ENCODE measurements at places on chromosomes 12 and 14. TPM values are rescaled to one million over a fixed set of nuclear protein-coding genes. Genes with fewer than 3 reads are reported as not detected.

- peaks cover 6% of the 10 kb centered on the region for H3K4me1 ChIP-seq
- no peak for DNase-seq
- no peaks in the 10 kb centered on the region for H3K36me3 ChIP-seq
- peak overlapping the region; percentile 10 for H3K4me3 ChIP-seq
- H3K27ac ChIP-seq = no peak overlapping the region
These were observed 26.2 kb downstream of the BCL11B start for GRCh38 chr14:99245564-99246511.

DNA sequence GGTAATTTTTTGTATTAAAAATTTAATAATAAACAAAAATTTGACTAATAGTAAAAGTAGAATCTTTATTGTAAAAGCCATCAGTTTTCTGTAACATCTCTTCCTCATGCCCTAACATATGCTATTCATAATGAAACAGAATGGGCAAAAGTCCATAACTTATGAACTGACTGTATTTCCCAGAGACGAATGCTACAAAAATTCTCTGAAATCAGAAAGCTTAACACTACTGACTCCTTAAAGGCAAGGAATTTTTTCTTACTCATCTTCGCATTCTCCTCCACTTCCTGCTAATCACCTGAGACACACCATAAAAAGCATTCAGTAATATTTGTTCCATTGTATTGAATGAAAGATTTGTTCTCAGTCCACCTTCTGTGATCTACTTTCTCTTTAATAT is 17.6 kb downstream of the MON2 start:
- H3K4me3 ChIP-seq = no peak overlapping the region
- no peaks in the 10 kb centered on the region for H3K4me1 ChIP-seq
- peaks cover 3% of the 10 kb centered on the region for H3K36me3 ChIP-seq
- H3K27ac ChIP-seq = no peak overlapping the region
- DNase-seq = no peak

Gene CLEC6A
- not detected for total RNA-seq

- DNase-seq = no peak
- H3K27me3 ChIP-seq = no peaks in the 10 kb centered on the region
- H3K36me3 ChIP-seq = no peaks in the 10 kb centered on the region
These were observed 52.6 kb upstream of the BICD1 start for GRCh38 chr12:32053881-32054624.

DNA sequence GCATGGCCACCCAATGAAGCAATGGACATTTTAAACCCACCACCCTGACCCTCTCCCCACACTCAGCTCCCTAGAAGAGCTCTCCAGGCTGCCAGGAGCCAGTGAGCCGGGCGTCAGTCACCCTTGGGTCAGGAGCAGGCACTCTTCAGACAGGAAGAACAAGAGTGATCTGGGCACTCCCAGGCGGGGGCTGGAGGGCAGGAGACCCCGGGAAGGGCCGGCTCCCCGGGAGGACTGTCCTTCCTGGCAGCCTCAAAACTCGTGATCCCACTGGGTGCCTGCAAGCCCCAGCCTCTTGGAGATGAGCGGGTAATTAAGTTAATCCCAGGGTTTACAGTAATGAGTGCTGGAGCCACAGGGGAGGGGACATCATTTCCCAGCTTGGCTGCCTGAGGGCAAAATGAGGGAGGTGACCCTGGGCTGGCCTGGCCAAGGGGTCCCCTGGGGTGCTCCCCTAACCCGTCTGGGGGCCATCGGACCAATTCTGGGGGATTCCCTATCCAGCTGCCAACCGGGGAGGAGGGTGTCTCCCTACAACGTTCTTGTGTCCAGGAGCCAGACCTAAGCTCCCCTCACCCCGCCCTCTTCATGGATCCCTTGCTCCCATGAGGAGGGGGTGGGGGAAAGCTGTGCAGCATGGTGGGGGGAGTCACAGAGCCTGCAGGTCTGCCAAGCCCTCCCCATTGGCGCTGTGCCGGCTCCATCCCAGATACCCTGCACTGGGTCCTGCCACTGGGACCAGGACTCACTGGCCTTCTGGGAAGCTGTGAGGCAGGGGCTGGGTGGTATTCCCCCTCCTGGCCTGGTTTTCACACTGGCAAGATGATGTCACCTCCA is 59.2 kb downstream of the CCNK start:
- H3K4me1 ChIP-seq = peaks cover 30% of the 10 kb centered on the region
- DNase-seq = no peak
- H3K36me3 ChIP-seq = no peaks in the 10 kb centered on the region

DNA sequence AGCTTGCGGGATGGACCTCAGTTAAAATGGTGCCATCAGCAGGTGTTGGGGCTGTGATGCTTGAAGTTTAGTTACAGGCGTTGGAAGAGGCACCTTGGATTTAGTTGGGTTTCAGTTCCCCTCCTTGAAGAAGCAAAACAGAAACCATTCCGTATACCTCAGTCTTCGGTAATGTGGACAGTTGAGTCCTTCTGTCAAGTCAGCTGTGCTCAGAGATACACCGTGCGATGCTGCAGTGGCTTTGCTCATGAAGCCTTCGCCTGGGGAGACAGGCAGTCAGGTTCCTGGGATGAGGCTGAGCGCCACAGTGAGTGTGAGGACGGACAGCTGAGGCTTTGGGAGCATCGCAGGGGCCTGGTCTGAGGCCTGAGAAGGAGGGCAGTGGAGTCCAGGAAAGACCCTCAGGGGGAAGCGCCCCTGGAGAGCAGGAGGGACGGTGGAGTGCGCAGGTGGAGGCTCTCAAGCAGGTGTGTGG is 7.4 kb downstream of the RAN start:
- H3K4me1 ChIP-seq = peaks cover 5% of the 10 kb centered on the region
- DNase-seq = no peak
- peaks cover 30% of the 10 kb centered on the region for H3K36me3 ChIP-seq
- H3K27me3 ChIP-seq = no peaks in the 10 kb centered on the region
- H3K4me3 ChIP-seq = no peak overlapping the region

- H3K36me3 ChIP-seq = no peaks in the 10 kb centered on the region
- no peaks in the 10 kb centered on the region for H3K4me1 ChIP-seq
- H3K4me3 ChIP-seq = no peak overlapping the region
- H3K27ac ChIP-seq = no peak overlapping the region
- no peaks in the 10 kb centered on the region for H3K27me3 ChIP-seq
- no peak for DNase-seq
These were observed 585.5 kb downstream of the VRK1 start for GRCh38 chr14:97382616-97383226.

DNA sequence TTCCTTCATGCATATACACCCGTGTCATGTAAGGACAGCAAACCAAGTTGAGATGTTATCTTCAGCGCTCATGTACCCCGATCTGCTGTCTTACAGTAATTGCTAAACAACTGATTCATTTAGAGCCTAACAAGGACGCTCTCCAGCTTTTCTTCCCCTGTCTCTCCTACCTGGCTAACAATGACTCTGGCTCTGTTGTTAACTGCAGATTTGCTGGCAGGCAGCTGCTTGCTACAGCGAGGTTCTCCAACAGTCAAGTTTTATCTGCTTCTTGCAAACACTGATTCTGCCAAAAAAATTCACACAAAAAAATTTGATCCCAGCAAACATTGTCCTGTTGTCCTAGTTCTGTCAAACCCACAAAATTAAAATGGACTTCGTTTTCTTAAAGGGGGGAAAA is 101.6 kb downstream of the OTX2 start:
- no peak for DNase-seq
- H3K36me3 ChIP-seq = no peaks in the 10 kb centered on the region
- no peaks in the 10 kb centered on the region for H3K4me1 ChIP-seq
- H3K4me3 ChIP-seq = no peak overlapping the region
- H3K27ac ChIP-seq = no peak overlapping the region

- peaks cover 16% of the 10 kb centered on the region for H3K4me1 ChIP-seq
- no peak overlapping the region for H3K27ac ChIP-seq
- no peaks in the 10 kb centered on the region for H3K27me3 ChIP-seq
- DNase-seq = peak; percentile 59
These were observed 6.4 kb downstream of the APOLD1 start for GRCh38 chr12:12791756-12792369.

Data from astrocyte (in vitro differentiated cells and primary cell).